ENCODE measurements at places on chromosomes 5 and 9.

GRCh38 chr5:137636830-137637714 is 98.8 kb downstream of the KLHL3 start:
- peak; percentile 36 for DNase-seq

DNA sequence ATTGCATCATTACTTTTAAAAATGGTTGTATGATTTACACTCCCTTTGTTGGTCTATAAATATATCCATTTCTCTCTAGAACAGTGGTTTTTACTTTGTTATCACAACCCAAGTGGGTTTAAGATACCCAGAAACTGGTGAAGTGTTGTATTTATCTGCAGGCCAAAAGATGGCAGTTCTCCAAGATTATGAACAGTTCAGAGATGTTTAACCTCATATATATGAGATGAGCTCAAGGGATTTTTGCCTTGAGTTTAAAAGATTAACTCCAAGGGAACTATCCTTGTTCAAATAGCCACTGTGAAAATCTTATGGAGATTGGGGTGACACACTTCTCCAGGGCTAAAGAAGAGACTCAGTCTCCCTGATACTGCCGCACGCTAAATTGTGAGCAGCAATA is 572.6 kb downstream of the TLE4 start:
- no peak for DNase-seq

- DNase-seq: no peak
Measured at GRCh38 chr9:78502566-78502965, 205.6 kb downstream of the PSAT1 start.

DNA sequence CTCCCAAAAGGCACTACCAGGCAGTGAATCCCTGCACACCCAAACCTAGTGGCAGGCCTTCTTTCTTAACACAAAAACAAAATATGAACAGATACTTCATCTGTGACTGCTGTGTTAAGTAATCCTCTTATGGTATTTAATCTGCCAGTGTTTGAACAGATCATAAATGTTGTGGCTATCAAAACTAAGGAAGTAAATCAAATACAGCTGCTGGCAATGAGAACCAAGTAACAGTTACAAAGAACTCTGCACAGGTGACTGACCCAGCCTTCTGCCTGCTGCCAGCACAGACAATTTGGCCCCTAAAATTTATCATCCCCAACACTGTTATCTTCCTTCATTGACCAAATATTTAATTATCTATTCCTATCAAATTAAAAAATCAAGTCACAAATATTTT is 78.0 kb downstream of the GNAQ start:
- peak; percentile 25 for DNase-seq
